ENCODE measurements at places on chromosomes 11 and 22. TPM values are rescaled to one million over a fixed set of nuclear protein-coding genes. Genes with fewer than 3 reads are reported as not detected.

Gene KCNK7
- total RNA-seq, result 0.95 TPM

DNA sequence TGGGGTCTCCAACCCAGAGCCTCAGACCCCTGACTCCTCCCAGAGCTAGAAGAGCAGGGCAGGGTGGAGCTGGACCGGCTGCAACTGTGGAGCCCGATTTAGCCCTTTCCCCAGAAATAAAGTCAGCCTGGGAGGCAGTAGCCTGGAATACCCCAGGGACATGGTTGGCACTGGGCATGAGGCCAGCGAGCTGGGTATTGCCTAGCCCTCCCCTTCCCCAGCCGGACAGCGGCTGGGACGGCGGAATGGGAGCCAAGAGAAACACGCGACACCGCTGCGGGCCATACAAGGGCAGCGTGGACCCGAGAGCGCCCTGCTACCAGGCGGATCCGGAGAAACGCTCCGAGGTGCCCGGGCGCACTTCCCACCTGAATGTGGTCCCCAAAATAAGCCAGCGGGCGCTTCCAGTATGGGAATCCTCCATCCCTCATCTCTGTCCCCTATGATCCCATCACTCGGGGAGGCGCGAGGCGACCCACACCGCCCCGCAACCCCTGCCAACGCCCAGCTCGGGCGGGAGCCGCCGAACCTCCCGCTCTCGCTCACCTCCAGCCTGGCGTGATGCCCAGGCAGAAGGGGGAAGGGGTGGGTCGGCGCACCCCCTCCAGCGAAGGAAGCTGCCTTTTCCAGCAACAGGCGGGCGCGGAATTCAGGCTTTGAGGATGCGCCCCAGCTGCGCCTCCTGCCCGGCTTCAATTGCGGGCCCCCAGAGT lies 758 bp downstream of the MCAM start:
- DNase-seq, result no peak

GRCh38 chr11:31240340-31240904 lies 129.1 kb downstream of the DCDC1 start:
- DNase-seq, result no peak

GRCh38 chr11:7513234-7514098 lies at the start of gene PPFIBP2:
Gene PPFIBP2, plus strand, starts transcription at chr11:7513999. Its CDS starts 35,477 bp downstream, at chr11:7549476.
- peak; percentile 77 for DNase-seq

- no peak for DNase-seq
These were observed 11.3 kb downstream of the SHANK2 start for GRCh38 chr11:71240865-71241691.
